ENCODE measurements at places on chromosomes 2 and 18.

- no peak for DNase-seq
Observed at GRCh38 chr18:44673256-44673880, 7.3 kb upstream of the SETBP1 start.

DNA sequence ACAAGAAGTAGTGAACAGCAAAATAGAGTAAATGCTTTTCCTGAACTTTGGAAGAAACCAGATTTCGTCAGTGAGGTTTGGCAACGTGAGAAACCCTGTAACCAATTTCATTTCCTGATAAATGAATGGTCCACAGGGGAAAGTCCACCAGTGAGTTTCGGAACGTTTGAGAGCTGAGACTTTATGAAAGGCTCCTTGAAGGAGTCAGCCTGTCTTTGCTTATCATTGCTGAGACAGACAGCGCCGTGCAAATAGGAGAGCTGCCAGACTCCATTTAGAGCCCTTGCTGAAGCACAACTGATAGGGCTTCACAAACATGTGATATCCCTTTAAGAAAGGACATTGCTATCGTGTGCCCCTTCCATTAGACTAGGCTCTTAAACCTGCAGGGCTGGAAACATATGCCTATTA lies 121.8 kb upstream of the SMAD7 start:
- DNase-seq = peak; percentile 33

GRCh38 chr2:168180483-168180882 lies 66.9 kb downstream of the STK39 start:
- DNase-seq = no peak

GRCh38 chr2:5706717-5707455 lies 14.7 kb downstream of the SOX11 start:
- DNase-seq = no peak

DNA sequence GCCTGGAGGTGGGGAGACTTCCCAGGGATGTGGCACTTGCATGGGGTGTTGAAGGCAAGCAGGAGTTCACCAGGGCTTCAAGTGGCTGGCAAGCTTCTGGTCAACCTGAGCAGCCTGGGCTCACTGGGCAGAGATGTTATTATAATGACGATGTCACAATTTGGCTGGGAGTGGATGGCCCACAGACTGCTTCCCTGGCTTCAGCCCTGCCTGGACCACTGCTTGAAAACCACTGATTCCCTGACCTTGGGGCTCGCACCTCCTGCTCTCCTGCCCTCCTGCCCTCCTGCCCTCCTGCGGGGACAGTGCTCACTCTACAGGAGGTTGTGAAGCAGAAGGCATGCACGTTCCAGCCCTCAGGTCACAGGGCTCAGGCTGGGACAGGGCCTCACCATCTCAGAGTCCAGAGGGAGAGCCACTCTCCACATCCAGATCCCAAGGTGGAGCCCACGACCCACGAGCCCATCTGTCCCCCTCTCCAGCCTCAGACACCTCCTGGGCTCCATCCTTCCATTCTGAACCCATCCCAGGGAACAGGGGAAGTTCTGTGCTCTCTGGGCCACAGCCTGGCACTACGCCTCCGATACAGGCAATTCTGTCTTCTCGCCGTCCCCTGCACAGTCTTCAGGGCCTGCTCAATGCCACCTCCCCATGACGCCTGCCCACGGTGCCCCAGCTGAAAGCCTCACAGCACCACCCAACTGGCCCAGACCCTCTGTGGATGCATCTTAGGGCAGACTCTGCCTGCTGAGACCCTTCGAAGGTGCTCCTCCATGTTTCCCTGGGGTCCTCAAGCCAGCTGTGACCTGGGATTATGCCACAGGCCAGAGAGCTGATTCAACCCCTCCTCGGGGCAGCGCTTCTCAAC lies 241.6 kb upstream of the RAB6C start:
- DNase-seq = no peak

DNA sequence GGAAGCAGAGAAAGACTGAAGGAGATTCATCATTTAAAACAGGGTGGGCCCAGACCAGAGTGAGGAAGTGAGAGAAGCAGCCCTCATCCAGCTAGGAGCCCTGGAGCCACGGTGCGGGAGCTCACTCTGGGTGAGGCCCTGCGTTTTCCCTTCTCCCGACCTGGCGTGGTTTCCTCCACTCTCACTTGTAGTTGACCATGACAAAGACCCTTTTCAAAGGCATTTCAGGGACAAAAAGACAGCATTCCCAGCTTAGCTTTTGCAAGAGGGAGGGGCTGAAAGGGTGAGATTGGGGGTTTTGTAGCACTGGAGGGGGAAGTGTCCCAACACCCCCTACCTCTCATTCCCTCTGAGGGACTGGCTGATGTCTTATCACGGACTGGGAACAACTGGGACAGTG lies 56.6 kb downstream of the TRPM8 start:
- DNase-seq = no peak

- DNase-seq = no peak
Observed at GRCh38 chr18:35864916-35865315, 107.6 kb upstream of the RMP24 start.

- no peak for DNase-seq
Observed at GRCh38 chr2:190649035-190649797, at the start of gene NAB1. NAB1 (plus strand) TSS chr2:190649083; CDS start chr2:190659177, 10,094 bp downstream.

- no peak for DNase-seq
Observed at GRCh38 chr18:21996351-21996826, 173.0 kb upstream of the GATA6 start.

DNA sequence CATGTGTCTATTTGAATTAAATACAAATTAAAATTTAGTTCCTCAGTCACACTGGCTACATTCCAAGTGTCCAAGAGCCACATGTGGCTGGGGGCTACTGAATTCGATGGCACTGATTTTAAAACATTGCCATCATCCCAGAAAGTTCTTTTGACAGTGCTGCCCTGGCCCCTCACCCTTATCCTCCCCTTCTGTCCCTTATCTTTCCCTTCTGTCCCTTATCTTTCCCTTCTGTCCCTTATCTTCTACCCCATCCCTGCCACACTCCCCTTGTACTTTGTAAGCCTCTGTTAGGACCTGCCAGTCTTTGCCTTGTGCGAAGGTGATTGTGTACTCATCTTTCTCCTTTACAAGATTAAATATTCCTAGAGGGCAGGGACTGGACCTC lies 85.2 kb downstream of the DNMT3A start:
- no peak for DNase-seq

- DNase-seq = no peak
Observed at GRCh38 chr2:191848771-191849767, 2.2 kb upstream of the CAVIN2 start.

DNA sequence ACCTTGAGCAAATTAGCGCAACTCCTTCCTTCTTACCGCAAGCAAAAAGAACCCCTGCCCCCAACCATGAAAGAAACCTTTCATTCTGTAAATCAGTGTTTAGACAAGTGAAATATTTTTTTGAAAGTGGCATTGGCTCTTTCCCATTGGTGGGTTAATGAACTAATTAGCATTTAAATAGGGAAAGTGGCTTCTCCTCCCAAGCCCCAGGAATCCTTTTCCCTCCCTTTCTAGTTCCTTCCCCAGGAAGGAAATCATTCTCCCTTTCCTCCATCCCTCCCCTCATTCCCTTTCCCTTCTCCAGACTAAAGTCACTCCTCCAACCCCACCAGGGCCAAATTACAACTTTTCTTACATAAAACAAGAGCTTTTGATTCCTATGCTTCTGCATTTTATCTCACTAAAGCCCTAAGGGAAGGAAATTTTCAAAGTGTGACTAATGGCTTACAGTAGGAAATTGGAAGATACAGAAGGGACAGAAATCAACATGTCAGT lies 22.9 kb upstream of the TYMS start:
- DNase-seq = no peak

Data from fibroblast of skin of right quadriceps (primary cell).